EH (cell line): ENCODE measurements at places on chromosomes 6 and 20.
A peak's percentile ranks its signal among the peaks of the same experiment; 100 is the strongest.

DNA sequence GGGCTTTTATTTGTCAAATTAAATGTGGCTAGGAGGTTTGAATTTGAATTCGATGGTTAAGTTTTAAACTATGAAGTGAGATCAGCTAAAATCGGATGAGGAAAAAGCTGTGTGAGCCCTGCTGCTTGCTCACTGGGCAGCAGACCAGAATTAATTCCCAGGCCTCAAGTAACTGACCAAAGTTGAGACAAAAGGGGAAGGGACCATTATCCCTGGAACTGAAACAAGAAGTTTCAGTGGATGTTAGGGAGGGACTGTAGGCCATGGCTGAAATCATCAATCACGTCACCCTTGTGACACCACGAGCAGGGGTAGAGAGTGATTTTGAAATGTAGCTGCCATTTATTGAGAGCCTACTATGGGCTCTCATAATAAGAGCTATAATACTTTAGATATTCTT lies 7.0 kb upstream of the PRSS35 start:
- no peak for DNase-seq

GRCh38 chr6:13272131-13273046 lies 55.9 kb downstream of the TBC1D7 start:
- peak; percentile 6 for DNase-seq

GRCh38 chr6:498795-499231 lies 107.3 kb downstream of the IRF4 start:
- DNase-seq: no peak

GRCh38 chr6:2447931-2448330 lies 202.5 kb upstream of the GMDS start:
- peak; percentile 13 for DNase-seq

GRCh38 chr6:6875818-6876470 lies 231.8 kb upstream of the RREB1 start:
- DNase-seq: peak; percentile 93

DNA sequence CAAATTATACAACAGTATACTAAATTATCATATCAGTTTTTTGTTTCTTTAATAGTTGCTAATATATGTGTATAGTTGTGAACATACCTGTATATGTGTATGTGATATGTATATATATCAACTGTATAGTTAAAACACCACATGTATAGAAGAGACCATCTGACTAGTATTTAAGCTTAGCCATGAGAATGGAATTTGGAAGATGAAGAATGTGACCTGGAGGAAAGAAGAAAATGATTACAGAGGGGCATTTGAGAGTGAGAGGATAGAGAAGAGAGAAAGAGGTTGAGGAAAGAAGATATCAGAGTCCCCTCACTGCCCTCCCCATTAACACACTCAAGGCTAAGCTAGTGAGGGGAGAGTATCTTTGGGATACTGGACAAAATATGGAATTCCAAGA lies 335.9 kb downstream of the BCKDHB start:
- DNase-seq: peak; percentile 25

GRCh38 chr6:26318459-26319404 lies 46.3 kb upstream of the BTN3A2 start:
- DNase-seq: no peak

- DNase-seq: no peak
These were observed 10.6 kb downstream of the IRF4 start for GRCh38 chr6:401994-402640.

DNA sequence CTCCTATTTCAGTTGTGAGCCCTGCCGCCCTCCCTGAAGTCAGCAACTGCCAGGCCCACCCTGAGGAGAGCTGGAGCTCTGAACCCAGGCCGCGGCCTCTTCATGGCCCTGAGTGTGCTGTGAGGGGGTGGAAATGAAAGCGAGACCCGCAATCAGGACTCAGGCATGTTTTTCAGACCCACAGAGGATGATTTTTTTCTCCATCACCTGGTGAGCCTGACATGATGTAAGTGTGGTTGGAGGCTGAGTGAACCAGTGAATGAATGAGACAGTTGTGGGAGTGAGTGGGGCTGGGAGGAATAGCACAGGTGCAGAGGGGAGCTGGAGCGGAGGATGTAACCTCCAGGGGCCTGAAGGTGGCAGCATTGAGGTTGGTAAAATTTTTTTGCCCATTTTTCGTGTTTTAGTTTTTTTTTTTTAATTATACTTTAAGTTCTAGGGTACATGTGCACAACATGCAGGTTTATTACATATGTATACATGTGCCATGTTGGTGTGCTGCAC lies 18.3 kb downstream of the RAET1L start:
- DNase-seq: peak; percentile 19

- DNase-seq: peak; percentile 40
These were observed 10.9 kb downstream of the PMEPA1 start for GRCh38 chr20:57698867-57699275.

- no peak for DNase-seq
These were observed 39.7 kb upstream of the COL10A1 start for GRCh38 chr6:116165596-116165995.

- DNase-seq: peak; percentile 29
These were observed 46.7 kb downstream of the SRC start for GRCh38 chr20:37392441-37393195.

GRCh38 chr20:6388671-6389197 lies 265.9 kb upstream of the FERMT1 start:
- no peak for DNase-seq

- DNase-seq: no peak
These were observed 40.6 kb downstream of the HECA start for GRCh38 chr6:139175389-139175948.

- DNase-seq: no peak
These were observed 84.9 kb downstream of the OLIG3 start for GRCh38 chr6:137409266-137409777.

GRCh38 chr6:28488916-28489365 lies 26.7 kb downstream of the GPX6 start:
- peak; percentile 78 for DNase-seq

GRCh38 chr20:25303292-25304024 lies 55.6 kb downstream of the PYGB start:
- no peak for DNase-seq

DNA sequence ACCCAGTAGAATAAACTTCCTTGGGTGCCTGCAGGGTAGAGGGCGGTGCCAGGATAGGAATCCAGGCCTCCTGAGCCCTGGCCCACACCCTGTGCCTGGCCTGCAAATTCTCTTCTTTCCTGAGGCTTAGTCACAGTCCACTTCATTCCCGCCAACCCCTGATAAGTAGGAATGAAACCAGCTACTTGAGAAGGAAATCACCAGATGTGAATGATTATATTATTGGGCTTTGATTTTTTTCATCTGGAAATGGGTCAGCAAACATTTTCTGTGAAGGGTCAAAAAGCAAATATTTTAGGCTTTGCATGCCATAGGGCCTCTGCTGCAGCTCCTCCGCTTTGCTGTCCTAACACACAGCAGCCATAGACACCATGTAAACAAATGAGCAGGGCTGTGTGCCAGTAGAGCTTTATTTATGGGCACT lies 50.2 kb downstream of the STK35 start:
- DNase-seq: peak; percentile 65

GRCh38 chr20:50312682-50313521 lies 122.3 kb downstream of the CEBPB start:
- DNase-seq: peak; percentile 99

GRCh38 chr6:36688739-36689075 lies 8.9 kb upstream of the RAB44 start:
- peak; percentile 33 for DNase-seq

- no peak for DNase-seq
These were observed 63.0 kb upstream of the NCOA3 start for GRCh38 chr20:47438464-47439381.

GRCh38 chr6:106470811-106471210 lies 110.3 kb downstream of the CRYBG1 start:
- DNase-seq: no peak

DNA sequence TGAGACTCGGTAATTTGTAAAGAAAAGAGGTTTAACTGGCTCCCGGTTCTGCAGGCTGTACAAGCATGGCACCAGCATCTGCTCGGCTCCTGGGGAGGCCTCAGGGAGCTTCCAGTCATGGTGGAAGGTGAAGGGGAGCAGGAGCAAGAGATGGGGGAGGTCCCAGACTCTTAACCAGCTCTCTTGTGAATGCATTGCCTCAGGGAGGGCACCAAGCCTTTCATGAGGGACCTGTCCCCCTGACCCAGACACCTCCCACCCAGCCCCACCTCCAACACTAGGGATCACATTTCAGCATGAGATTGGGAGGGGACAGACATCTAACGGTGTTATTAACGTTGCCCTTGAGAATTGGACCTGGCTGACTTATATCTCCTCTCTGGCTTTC lies 68.6 kb downstream of the PTPN1 start:
- DNase-seq: no peak

GRCh38 chr6:153131037-153131981 lies at the start of gene RGS17:
RGS17 (minus strand) TSS chr6:153131282; CDS start chr6:153044018, 87,264 bp downstream.
- peak; percentile 73 for DNase-seq

- DNase-seq: no peak
These were observed 81.7 kb upstream of the NXT1 start for GRCh38 chr20:23268792-23269354.

GRCh38 chr20:16474363-16474762 lies 98.9 kb downstream of the KIF16B start:
- no peak for DNase-seq
